ENCODE measurements at places on chromosomes 11 and 22.

- DNase-seq = no peak
Observed at GRCh38 chr11:121134741-121135312, 33.8 kb downstream of the TECTA start.

GRCh38 chr11:79044201-79044600 is 396.6 kb downstream of the TENM4 start:
- no peak for DNase-seq

GRCh38 chr11:77560605-77561004 is 29.1 kb upstream of the AQP11 start:
- no peak for DNase-seq

GRCh38 chr11:75523811-75524664 is 1.7 kb downstream of the GDPD5 start:
- DNase-seq = no peak

DNA sequence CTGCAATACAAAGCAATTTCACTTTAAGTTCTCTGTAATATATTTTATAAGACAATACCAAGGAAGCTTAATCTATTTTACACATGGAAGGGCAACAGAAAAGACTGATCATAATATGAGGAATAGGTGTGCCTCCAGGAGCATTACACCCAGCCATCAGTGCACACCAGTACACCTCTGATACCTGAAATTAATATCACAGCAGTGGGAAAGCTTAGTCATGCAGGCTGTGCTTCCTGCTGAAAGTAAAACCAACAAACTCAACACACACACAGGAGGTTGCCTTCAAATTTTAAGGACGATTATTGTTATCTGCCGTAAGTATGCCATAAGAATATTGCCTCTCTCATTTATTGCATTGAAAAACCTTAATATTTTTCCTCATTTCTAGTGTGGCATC is 1119.1 kb upstream of the TENM4 start:
- no peak for DNase-seq
